ENCODE measurements at places on chromosomes 5 and 9. TPM values are rescaled to one million over a fixed set of nuclear protein-coding genes. Genes with fewer than 3 reads are reported as not detected.

GRCh38 chr9:119961774-119962424, 592.7 kb upstream of the BRINP1 start:
- no peak for DNase-seq

DNA sequence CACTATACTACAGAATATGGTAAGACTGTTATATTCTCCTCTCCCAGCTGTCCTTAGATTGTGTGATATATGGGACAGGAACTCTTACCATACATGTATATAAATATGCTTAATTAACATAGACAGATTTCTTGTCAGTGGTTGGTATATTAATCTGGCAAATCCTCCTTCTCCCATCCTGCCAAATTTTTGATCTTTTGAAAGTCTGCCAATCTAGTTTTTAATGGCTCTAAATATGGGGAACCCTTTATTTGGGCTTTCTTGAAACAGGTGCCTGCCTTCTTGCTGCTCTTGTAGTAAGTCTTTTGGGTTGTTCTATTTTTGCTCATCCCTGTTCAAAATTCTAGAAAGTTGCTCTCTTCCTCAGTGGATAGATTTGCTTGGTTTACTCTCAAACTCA, 63.5 kb downstream of the SPATA31D1 start:
- DNase-seq = no peak

DNA sequence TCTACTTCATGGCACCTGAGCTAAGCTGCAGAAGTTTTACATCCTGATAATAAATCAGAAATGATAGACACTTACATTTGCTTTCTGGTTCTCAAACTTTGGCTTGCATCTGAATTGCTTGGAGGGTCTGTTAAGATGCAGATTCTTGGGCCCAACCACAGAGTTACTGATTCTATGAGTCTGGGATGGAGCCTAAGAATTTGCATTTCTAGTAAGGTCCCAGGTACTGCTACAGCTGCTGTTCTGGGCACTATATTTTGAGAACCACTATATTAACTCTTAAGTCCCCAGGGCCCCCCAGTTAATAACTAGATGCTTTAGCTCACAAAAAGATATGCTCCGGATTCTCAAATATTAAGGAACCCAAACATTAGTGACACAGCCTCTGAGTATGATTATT, 69.8 kb upstream of the DAB2 start:
- DNase-seq = no peak

DNA sequence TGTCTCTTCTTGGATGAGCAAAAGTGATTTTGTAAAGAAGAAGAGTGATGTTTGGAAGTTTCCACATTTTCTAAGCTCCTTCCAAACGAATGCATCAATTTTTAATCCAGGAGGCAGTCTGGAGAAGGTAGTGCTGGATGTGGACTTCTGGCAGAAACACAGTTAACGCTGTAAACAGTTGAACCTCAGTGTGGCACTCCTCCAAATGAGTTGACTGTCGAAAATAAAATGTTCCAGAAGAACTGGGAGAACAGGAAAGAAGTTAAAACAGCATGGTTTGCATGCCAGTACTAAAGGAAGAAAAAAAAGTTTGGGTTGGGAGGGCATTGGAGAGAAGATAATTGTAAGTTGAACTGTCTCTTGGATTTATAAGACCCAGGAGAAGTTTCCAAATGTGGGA, 6.5 kb downstream of the ZNF462 start:
- no peak for DNase-seq

DNA sequence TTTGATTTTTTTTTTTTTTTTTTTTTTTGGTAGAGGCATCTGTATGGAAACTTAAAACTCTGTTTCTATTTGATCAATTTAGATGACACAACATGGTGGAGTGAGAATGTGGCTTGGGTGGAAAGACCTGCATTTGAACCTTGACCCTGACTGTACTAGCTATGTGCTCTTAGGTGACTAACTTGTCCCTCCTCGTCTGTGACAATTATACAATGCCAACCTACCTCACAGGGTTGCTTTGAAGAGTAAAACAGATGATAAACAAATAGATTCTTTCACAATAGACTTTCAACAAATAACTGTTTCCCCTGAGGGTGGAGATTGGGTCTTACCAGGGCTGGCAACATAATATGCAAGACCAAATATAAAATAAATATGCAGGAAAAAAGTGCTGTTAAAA, 109.3 kb downstream of the CRB2 start:
- DNase-seq = no peak

DNA sequence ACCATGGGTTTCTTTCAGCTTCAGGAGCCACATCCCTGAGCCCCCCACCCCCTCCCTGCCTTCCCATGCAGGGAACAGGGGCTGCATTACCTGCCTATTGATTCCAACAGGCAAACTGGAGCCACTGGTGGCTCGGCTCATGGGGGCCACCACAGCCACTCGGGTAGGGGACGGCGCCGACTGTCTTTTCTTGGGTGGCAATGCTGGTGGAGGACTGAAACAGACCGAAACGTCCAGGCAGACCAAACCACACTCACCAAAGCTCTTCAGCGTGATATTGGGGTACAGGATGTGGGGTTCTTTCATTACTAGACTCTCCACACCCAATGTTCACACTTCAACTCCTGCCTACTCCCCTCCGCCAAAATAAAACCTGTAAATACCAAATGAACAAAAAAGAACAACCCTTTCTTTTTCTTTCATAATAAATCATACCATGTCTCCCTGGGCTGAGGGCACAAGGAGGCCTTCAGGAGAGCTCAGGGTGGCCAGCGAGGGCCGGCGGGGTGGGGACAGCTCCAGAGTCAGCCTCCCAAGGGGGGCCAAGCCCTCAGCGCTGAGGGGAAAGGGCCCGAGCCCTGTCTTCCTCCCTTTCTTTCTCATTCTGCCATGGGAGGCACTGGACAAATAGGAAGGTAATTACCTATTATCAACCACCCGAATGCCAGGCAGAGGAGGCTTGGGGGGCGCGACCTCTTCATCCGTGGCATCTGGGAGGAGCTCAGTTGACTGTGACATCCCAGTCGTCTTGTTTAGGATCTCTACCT, 83.3 kb downstream of the PRRT1B start:
- no peak for DNase-seq

DNA sequence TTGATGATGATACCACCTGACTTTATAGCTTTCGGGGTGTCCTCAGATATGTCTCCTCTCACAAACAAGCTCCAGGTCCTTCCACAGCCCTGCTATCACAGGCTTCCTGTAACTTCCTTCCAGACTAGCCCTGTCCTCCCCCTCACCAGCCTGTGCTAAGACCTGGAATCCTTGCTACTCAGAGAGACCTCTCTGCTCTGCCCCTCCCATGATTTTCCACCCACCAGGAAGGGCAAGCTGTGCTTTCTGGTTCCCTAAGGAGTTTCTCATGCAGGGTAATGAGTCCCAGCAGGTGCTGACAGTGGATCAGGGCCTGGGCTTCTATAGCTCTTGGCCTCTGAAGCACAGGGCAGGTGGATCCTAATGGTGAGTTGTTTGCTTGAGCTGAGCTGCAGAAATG, 86.9 kb downstream of the AOPEP start:
- no peak for DNase-seq

DNA sequence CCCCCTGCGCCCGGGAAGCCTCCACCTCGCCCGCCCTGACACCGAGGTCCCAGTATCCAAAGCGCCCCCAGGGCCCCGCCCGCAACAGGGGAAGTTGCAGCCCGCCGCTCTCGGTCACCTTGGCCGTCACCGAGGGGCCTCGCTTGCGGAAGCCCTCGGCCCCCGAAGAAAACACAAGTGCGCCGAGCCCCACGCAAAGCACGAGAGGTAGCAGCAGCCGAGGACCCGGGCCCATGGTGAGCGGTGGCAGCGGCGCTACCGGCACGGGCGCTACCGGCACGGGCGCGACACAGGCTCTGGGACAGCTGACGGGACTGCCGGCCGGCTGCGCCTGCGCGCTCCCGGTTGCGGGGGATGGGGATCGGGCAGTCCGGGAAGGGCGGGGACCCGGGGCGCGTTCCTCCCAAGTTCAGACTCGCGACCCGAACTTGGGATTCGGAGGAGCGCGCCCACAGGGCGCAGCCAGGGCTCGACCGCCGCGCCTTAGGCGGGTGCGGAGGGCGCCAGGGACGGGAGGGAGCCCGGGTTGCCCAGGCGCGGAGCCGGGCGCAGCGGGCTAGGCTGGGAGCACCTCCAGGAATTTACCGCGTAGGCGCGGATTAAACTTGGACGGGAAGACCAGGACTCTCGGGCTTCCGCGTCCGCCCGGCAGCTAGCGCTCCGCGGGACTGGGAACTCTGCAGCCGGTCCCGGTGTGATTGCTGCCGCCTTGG, at the start of gene PPIC:
TSS of gene PPIC (minus strand) at position 335 of the 713 bp plus-strand sequence. CDS start at position 235, 100 bp downstream.
- DNase-seq = peak; percentile 43

DNA sequence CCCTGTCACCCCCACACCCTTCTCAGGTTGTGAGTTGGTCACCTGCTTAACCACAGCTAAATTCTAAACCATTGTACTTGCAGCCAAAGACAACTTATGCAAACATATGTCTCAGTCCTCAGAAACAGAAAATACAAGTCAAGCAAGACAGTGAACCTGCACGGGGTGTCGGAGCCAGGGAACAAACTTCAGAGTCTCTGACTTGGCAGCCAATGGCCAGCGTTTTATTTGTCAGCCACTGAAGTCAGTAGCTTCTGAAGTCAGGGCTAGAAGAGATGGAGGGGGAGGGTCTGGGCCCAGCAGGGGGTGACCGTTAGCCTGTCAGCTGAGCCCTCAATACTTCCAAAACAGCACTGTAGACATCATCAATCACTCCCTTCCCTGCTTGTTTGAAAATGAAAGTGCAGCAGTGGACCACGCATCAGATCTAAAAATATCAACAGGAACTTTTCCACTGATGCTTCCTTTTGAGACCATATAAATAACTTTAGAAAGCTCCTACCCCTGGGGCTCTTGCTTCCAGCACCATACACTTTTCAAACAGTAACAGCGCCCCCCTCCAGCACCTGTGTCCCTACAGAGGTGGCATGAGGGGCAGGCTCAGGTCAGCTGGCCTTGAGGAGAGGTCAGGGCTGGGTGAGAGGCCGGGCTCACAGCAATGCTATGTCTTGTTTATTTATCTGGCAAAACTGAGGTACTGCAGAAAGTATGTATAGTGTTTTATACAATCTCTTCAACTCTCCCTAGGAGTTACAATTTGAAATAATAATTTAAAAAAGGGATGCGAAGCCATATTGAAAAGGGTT, 142.5 kb downstream of the ACER2 start:
- no peak for DNase-seq

Gene GLRA1
- not detected for total RNA-seq

Gene CCL27
- not detected for total RNA-seq

Gene NRARP
- total RNA-seq = 3.1 TPM

Gene AGXT2
- total RNA-seq = not detected

Gene RANBP17
- 17.5 TPM for total RNA-seq

Gene PCDHB11
- total RNA-seq = 7.4 TPM

Gene NUTM2G
- not detected for total RNA-seq

Gene PHF24
- 0.60 TPM for total RNA-seq

Gene PTPRD
- total RNA-seq = 5.0 TPM

Measured in tibial nerve (tissue), 4 donors.